ENCODE measurements at places on chromosomes 2 and 18.

GRCh38 chr18:9174302-9174701, 37.7 kb downstream of the ANKRD12 start:
- no peak for DNase-seq

DNA sequence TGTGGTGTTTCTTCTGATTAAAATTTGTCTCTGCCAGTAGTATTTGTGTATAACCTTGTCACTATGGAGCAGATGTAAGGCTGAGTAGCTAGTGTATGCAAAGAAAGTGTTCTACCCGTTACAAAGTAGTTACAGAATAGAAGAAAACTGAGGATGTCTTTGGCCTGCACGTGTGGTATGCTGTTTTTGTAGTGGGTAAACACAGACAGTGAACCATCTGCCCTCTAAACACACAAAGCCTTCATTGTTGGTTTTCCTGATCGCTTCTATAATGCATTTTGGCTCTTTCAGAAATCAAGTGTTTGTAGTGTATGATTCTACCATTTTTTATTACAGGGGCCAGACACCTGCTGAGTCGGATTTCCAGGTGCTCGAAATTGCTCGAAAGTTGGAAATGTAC, 61.5 kb downstream of the FARP2 start:
- DNase-seq: no peak

- DNase-seq: peak; percentile 54
Measured at GRCh38 chr2:189641590-189641989, 19.7 kb upstream of the ASNSD1 start.

GRCh38 chr2:10035053-10035422, 8.3 kb upstream of the KLF11 start:
- DNase-seq: no peak

GRCh38 chr2:95332036-95332435, 34.9 kb downstream of the KCNIP3 start:
- no peak for DNase-seq

- peak; percentile 69 for DNase-seq
Measured at GRCh38 chr2:132731441-132731840, 61.4 kb upstream of the LYPD1 start.

GRCh38 chr2:27353762-27354596, 2.6 kb downstream of the GTF3C2 start:
- peak; percentile 20 for DNase-seq

DNA sequence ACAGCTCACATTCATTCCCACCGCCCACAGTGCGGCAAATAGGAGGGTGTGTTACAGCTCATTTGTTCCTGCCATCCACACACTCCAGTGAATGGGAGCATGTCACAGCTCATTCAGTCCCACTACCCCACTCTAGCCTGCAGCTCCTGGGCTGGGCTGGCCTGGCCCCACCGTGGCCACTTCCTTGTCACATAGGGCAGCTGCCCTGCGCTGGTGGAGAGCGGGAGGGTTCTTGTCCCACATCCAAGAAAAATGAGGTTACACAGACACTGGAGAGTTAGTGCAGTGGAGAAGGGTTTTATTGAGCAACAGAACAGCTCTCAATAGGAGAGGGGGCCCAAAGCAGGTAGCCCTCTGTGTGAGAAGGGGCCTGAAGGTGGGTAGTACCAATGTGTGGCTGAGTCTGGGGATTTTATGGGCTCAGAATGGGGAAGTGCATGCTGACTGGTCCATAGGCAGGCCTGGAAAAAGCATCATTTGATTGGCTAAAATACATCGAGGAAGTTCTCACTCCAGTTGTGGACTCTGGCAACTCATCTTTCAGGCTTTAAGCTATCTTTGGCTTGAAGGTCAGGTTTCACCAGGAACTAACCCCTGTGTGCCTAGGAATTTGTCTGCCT, 249.7 kb downstream of the ETAA1 start:
- no peak for DNase-seq

DNA sequence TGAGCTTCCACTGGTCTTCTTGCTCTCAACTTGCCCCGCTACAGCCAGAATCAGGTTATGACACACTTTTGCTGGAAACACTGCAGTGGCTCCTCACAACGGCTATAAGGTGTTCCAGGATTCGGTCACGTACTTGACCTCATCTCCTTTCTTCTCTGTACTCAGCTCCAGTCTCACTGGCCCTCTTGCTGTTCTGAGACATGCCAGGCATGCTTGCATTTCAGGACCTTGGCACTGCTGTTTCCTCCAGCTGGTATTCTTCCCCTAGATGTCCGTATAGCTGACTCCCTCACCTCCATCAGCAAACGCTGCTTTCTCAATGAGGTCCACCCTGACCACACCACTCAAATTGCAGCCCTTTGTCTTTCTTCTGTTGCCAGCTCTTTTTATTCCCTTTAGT, 31.9 kb upstream of the C1GALT1C1L start:
- no peak for DNase-seq

DNA sequence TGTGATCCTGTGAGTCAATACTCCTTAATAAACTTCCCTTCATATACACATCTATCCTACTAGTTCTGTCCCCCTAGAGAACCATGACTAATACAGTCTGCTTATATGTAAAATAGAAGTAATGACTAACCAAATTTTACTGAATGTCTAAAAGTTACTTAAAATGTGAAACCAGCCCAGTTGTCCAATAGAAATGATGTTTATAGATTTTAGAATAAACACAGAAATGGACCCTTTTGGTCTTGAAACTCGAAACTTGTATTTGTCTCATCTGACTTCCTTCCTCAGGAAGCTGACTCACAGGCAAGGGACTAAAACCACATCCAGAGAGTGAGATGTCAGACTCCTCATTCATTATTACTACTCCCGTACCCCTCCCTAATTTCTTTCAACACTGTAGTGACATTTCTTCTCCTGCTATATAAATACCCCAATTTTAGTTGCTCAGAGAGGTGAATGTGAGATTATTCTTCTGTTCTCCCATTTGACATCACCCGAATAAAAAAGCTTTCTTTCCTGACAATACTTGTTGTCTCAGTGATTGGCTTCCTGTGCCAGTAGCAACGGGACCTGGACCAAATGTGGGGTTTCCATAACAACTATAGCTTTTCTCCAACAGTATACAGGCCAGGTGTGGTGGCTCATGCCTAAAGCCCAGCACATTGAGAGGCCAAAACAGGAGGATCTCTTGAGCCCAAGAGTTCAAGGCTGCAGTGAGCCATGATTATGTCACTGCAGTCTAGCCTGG, 486.0 kb downstream of the ERBB4 start:
- peak; percentile 71 for DNase-seq

- DNase-seq: no peak
Measured at GRCh38 chr18:34339155-34339554, 114.4 kb upstream of the NOL4 start.

- DNase-seq: no peak
Measured at GRCh38 chr2:118222672-118223421, 134.6 kb downstream of the INSIG2 start.

- peak; percentile 51 for DNase-seq
Measured at GRCh38 chr2:200905618-200906296, 16.6 kb downstream of the NIF3L1 start.

GRCh38 chr2:43218702-43219382, 7.6 kb downstream of the ZFP36L2 start:
- no peak for DNase-seq

DNA sequence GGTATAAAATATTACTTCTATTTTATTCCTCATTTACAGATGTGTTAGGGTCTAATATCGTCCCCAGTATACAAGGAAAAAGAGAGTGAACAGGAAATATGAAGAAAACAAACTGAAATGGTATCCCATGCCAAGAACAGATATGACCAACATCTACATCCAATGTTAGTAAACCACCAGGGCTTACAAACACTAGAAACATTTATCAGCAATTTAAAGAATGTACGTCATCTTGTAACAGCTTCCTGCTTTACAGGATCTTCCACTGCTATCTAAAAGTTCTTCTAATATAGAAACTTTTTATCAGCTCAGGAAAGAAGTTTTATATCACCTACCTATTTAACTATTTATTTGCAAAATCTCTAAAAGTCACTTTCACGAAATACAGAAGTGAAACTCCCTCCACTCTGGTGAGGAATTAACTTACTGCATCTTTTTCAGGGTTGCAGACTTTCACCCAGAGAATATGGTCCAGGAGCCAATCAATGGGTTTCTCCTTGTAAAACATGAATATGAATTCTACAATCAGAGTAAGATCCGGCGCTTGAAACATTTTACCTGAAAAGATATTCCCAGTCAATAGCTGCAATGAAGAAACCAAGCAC, 35.2 kb downstream of the UNC50 start:
- peak; percentile 16 for DNase-seq

DNA sequence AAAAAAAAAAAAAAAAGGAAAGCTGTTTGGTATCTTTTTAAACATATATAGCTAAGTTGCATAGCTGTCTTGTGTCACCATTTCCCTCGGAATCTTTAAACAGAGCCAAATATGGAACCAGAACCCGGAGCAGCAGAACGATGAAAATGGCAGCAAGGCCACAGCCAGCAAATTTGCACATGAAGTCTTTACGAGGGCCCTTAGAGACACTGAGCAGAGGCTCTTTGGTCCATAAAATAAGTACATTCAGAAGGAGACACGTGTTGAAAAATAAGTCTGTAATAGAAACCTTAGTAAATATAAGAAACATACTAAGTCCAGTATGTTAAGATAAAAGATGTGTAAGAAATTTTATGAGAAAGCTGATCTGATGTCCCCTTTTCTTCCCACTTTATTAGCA, 16.2 kb downstream of the CCBE1 start:
- no peak for DNase-seq

DNA sequence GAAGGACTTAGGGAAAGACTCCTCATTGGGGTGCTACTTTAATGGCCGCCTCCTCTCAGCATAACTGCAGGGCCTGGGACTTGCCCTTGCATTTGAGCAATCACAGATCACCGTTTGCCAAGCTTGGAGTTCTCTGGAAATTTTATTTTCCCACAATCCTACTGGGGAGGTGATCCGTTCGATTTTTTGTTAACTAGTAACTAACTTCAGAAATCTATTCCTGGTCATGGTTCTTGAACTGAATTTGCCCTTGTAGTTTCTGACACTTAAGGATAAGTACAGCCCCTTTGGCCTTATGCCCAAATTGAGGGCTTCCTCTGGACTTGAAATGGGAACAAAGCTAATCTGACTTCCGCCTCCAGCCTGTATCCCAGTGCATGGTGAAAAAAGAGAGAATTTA, 60.5 kb upstream of the ST3GAL5 start:
- no peak for DNase-seq

GRCh38 chr2:70822843-70823242, 2.4 kb upstream of the CLEC4F start:
- no peak for DNase-seq

DNA sequence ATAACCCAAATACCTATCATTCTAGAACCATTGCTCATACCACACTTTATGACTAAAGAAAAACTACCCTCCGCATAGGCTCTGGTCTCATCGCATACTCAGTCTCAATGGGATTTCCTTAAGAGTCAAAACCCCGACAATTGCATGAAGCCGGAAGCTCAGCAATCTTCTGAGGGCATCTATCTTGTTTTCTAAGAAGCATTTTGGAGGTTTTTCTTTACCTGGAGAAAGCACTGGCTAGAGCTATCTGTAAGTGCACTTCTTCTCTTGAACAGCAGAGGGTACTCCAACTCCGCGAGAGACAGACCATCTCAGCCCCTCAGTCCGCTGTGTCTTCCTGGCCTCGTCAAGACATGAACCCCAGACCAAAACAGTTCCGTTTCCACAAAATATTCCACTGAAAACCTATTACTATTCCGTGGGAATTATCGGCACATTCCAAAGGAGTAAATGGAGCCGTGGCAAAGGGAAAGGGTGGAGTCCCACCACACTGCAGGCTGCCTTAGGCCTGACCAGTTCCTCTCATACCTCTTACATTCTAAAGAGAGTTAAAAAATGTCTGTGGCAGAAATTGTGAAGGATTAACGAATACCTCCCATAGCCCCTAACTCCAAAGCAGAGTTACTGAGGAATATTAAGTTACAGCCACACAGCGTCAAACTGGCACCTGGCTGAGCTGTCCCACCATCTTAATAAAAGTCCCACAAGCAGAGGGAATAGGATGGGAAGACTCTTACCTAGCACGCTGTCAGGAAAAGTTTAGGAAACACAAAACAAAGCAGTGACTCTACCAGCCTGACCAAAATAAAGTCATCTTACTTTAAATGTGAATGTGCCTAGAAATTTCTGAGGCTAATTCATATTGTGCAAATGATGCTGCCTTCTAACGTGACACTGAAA, 325.6 kb upstream of the VRK2 start:
- peak; percentile 81 for DNase-seq

Measured in fibroblast of skin of right biceps (primary cell).